NCI-H187 (cell line): ENCODE measurements at places on chromosomes 16 and 17.
A peak's percentile ranks its signal among the peaks of the same experiment; 100 is the strongest.

- DNase-seq: no peak
Measured at GRCh38 chr17:70084476-70084875, 9.5 kb downstream of the KCNJ16 start.

DNA sequence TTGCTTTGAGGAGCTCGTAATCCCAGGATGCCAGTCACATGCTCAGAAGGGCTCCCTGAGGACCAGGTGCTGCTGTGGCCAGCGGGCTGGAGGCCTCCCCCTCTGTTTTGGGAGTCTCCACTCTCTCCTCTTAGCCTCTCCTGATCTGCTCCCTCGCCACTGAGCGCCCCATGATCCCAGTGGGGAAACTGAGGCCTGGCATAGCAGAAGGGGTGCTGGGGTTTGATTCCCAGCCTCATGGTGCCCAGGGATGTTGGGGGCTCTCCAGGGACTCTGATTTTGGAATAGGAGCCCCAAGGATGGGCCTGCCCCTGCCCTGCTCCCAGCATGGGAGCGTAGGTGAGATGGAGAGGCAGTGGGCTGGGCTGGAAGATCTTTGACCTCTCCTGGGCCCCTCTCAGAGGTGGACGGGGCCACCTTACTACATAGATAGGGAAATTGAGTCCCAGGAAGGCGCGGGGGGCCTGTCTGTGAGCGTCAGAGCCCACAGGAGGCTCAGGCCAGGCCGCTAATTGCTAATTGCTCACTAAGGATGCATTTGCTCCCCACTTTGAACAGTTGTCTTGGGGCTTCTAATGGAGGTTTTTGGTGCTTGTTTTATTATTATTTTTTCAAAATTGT is 525 bp upstream of the ADCY7 start:
- no peak for DNase-seq

DNA sequence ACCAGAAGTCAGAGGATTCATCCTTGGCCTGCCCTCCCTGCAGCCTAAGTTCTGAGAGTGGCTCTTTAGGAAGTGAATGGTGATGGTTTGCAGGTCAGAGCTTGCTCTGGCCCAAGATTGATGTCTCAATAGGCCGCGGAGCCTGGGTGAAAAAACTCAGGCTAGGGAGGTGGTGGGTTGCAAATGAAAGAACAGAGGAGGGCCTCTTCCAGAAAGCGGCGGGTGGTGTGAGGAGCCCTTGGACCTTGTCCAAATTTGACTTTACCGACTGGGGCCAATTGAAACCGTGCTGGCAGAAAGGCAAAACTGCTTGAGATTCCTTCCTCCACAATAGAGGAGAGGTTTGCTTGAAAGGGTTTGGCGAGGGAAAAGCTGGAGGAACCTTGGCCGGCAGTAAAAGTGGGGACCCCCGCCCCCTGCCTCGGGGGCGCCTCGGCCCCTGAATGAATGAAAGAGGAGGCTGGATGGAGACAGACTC is 331.3 kb downstream of the SEC14L1 start:
- DNase-seq: peak; percentile 22

GRCh38 chr17:40460604-40460967 is 17.3 kb downstream of the IGFBP4 start:
- no peak for DNase-seq

GRCh38 chr17:40550608-40551007 is 14.7 kb downstream of the CCR7 start:
- no peak for DNase-seq

GRCh38 chr17:63927464-63928171 is 4.5 kb downstream of the CD79B start:
- DNase-seq: no peak
